ENCODE measurements at places on chromosomes 16 and 17. TPM values are rescaled to one million over a fixed set of nuclear protein-coding genes. Genes with fewer than 3 reads are reported as not detected.

PRCD gene
- total RNA-seq: not detected

WWP2 gene
- 19.2 TPM for total RNA-seq

NPTX1 gene
- 156 TPM for total RNA-seq

MT1H gene
- total RNA-seq: not detected

C17orf58 gene
- 18.1 TPM for total RNA-seq
